Stimulated activated CD4-positive, alpha-beta T cell treated with anti-CD3 and anti-CD28 coated beads, Interleukin-12 subunit alpha, Interleukin-12 subunit beta, amount 100 ng/mL, for 4 hours (primary cell): ENCODE measurements at places on chromosomes 6 and 20.
A peak's percentile ranks its signal among the peaks of the same experiment; 100 is the strongest.

DNA sequence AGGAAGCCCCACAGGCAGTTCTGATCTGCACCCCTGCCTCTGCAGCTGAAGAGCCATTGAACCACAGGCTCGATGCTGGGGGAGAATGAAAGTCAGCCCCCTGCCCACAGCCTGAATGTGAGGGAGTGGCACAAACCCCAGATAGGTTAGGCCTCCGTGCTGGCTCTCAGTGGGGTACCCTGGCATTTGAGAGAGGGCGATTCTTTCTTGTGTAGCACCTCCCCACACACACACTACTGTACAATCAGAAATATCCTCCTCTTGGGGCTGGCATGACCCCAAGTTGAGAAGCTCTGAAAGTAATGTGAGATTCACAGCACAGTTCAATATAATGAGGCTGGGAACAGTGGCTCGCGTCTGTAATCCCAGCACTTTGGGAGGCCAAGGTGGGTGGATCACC is 17.9 kb downstream of the TTBK1 start:
- no peak for DNase-seq

GRCh38 chr20:49888212-49889000 is 26.9 kb downstream of the SPATA2 start:
- DNase-seq = peak; percentile 42

DNA sequence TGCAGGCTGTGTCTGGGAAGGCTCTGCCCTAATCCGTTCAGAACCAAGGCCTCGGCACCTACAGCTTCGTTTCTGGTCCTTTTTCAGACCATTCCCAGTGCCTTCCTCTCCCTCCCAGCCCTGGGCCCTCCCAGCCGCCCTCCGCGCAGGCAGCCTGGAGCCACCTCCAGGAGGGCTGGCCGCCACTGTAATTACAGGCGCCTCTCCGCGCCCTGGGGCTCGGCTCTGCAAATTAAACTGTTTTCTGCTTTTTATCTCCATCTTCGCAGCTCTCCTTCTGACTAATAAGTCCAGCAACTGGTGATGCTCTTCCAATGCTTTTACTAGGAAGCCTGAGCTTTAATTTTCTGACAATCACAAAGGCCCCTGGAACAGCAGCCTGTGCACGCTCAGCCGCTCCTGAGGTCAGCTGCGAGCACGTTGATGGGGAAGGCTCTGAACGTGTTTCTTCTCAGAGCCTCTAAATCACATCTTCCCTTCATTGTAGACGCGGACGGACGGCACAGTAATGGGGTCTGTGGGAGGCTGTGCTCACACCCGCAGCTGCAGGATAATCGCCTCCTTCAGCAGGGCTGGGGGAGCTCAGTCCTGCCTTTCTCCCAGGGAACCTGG is 194.6 kb downstream of the DLL1 start:
- no peak for DNase-seq

DNA sequence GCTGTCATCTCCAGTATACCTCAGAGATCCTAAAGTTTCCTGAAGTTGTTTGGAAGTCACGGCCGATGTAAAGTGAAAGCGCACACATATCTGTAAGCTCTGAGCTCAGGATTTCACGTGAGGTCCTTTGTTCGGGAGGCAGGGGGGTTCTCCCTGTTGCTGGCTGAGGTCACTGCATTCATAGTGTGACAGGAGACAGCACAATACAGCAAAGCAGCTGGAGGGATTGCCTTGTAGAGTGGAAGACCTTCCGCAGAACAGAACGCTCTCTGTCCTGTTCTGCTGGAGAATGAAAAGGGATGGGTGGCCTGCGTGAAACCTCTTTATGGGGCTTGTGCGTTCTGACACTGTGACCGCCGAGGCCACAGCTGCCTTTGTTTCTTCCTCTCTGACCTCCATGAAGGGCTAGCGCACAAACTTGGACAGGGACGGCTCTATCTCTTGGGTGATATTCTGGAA is 13.4 kb upstream of the SERPINB1 start:
- DNase-seq = no peak

GRCh38 chr6:94401311-94401710 is 982.0 kb upstream of the EPHA7 start:
- DNase-seq = no peak

DNA sequence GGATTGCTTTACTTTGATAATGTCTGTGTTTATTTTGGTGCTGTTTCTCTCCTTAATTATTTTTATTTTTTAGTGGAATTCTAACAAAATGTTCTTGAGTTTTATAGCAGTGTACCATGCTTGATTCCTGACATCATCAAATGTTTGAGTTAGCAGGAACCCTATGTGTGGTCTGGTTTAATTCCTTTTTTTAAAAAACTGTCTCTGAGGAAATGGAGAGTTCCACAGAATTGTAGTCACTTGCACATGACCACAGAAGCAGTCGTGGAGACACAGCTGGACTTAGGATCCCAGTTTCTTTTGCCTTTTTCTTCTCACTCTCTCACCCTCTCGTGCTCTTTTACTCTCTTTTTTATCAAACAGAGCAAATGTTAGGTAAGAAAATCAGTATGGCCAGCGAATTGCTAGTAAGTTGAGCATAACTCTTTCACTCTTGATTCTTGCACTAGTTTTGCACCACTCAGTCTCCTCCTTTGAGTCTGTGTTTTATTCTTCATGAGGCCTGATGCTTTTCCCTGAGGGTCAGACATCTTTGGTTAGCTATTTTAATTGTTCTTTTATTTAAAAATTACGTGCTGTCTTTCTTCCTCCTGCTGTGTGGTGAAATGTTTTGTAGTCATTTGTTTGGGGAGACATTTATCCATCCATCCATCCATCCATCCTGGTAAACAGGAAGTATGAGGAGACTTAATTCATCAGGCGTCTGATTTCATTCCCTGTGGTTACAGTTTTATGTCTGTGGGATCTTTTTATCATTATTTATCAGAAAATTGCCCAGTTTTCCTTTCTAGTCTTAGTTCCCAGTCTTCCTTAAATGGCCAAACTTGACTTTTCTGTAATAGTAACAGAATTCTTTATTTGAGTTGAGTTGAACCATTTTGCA is 83.0 kb downstream of the SCAF8 start:
- DNase-seq = no peak

- DNase-seq = no peak
These were observed 15.6 kb upstream of the MAPRE1 start for GRCh38 chr20:32804022-32804715.

DNA sequence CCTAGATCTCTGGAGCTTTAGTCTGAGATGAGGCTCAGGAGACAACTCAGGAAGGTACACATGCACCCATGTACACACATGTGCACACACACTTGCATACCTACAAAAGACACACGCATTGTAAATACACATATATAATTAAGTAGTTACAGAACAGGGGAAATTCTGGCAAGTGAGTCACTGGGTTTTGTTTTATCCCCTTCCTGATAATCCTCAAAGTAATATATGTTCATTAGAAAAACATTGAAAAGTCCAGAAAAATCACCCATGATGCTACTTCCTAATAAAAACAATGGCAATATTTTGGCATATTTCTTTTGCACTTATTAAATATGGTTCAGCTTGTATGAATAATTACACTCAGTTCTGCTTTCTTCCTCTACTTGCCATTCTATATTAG is 115.3 kb upstream of the ECI2 start:
- no peak for DNase-seq

- no peak for DNase-seq
These were observed 72.9 kb downstream of the PSMB1 start for GRCh38 chr6:170480050-170480692.

DNA sequence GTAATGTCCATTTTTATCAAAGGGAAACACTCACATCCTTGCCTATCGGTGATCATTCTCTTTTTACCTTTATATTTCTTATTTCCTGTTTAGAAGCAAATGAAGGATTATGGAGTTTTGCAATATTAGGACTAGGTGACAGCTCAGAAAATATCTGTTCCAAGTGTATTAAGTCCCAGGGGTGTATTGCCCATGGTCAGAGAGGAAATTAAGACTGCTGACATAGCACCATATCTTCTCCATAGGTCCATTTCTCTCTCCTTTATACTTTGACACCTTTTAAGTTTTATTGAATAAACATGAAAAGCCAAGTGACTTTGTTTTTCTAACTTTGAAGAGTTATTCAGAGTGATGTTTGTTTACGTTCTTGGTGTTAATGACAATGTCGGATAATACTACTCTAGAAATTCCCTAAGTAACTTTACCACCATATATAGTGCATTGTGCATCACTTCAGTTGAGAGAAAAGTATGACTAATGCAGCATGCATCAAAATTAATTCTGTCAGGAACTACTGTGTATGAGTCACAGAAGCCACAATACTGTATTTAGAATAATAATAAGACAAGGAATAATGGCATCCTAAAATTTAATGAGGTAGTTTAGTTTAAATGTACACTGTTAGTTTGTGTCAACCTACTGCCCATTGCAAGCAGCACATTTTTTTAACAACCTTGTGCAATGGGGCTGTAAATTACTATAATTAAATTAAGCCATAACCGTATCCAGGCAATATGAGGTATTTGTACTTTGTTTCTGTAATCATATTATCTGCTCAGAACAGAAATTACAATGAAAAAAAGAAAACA is 474.4 kb upstream of the RNF217 start:
- no peak for DNase-seq

- no peak for DNase-seq
These were observed 116.6 kb downstream of the RNF144B start for GRCh38 chr6:18503593-18504231.

DNA sequence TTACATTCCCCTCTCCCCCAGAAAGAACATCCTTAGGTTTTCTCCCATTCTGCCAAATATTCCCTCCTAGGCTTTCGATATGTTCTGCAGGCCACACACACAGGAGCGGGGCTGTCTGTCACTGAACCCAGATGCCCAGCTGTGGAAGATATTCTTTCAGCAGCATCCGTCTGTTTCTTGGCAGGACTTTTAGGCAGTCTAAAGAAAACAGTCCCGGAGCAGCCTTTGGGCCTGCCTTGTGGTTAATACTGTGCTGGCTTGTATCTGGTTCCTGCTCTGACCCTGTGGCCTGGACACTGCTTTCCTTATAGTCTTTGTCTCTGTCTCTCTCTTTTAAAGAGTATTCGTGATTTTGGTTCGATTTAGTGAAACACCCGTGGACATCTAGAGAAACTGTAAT is 94.6 kb upstream of the SUPT3H start:
- DNase-seq = no peak

GRCh38 chr6:87820343-87820984 is 118.4 kb upstream of the AKIRIN2 start:
- no peak for DNase-seq

- DNase-seq = no peak
These were observed 17.2 kb downstream of the CTNNBL1 start for GRCh38 chr20:37711001-37711400.

- DNase-seq = no peak
These were observed 1254.2 kb upstream of the EYS start for GRCh38 chr6:66961191-66961590.

- no peak for DNase-seq
These were observed 108.1 kb downstream of the IRF4 start for GRCh38 chr6:499617-500016.

- DNase-seq = no peak
These were observed 23.2 kb downstream of the MAS1 start for GRCh38 chr6:159913862-159914564.

- DNase-seq = no peak
These were observed 1154.0 kb upstream of the EYS start for GRCh38 chr6:66861007-66861541.

- no peak for DNase-seq
These were observed 394.3 kb downstream of the MAFB start for GRCh38 chr20:40294747-40295146.

DNA sequence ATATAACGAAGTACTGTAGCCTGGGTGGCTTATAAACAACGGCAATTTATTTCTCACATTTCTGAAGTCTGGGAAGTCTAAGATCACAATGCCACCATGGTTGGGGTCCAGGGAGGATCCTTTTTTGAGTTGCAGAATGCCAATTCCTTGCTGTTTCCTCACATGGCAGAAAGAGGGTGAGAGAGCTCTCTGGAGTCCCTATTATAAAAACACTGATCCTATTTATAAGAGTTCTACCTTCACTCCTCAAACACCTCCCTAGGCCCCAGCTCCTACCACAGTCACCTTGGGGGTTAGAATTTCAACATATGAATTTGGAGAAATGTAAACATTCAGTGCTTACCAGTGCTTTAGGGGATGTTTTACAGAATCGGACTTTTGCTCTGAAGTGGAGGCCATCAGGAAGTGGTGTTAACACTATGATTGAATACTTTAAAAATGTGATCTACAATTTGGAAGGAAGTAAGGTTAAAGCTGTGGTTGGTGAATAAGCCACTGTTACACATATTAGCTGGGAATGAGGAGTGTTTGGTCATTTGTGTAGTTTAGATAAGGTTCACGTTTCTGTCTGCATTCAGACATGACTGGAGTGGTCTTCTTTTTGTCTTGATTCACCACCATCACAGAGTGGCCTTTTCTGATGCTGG is 79.9 kb upstream of the SPTLC3 start:
- DNase-seq = no peak

- DNase-seq = no peak
These were observed 54.6 kb upstream of the RIPOR2 start for GRCh38 chr6:24990236-24990845.

- DNase-seq = no peak
These were observed 82.4 kb upstream of the NNAT start for GRCh38 chr20:37438464-37439222.

GRCh38 chr6:146850981-146851380 is 252.2 kb downstream of the ADGB start:
- no peak for DNase-seq

DNA sequence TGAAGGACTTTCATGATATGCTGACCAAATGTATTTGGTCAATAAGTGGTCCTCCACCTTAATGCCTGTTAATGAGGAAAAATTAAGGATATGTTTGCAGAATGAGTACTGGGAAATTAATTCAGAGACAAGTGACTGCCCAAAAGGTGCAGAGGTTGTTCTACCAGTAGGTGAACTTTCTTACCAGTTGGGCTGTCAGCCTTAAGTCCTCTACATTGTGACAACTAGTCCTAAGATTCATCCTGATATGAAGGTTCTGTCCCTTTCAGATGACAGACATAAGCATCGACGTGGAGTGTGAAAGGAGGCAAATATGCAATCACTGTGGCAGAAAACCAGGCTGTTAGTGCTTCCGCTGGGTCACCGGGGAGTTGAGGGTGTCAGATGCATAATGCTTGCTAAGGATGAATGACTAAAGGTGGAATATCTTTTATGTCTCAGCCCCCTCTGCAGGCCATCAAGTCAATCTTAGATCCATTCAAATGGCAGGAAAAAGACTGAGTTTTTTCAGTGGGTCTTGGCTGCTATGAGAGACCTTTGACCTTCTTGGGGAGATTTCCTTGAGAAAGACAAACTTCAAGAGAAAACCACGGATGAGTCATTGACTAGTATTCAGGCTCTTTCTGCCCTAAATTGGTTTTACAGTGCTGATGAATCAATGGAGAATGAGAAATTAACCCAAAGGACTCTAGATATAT is 226.0 kb downstream of the TPBG start:
- no peak for DNase-seq

- no peak for DNase-seq
These were observed 541.3 kb upstream of the BTBD3 start for GRCh38 chr20:11376420-11376819.

- no peak for DNase-seq
These were observed 3.9 kb downstream of the PTPRK start for GRCh38 chr6:128516514-128516898.
